Regular cardiac myocyte (primary cell): ENCODE measurements at places on chromosomes 7 and 10. TPM values are rescaled to one million over a fixed set of nuclear protein-coding genes. Genes with fewer than 3 reads are reported as not detected.

The UTF1 gene
- not detected in 2 replicates for total RNA-seq

The HMX3 gene
- total RNA-seq, result not detected in 2 replicates

The ABI1 gene
- total RNA-seq, result 25.9 and 26.6 TPM in 2 replicates

The ZNF282 gene
- 16.1 and 18.4 TPM in 2 replicates for total RNA-seq

The BMS1 gene
- total RNA-seq, result 15.8 and 34.3 TPM in 2 replicates

The SLC26A3 gene
- total RNA-seq, result not detected in 2 replicates

The PODXL gene
- 2.0 and 29.1 TPM in 2 replicates for total RNA-seq

The VSTM4 gene
- 0.77 and 4.5 TPM in 2 replicates for total RNA-seq

The NEUROG3 gene
- total RNA-seq, result not detected in 2 replicates

The TMEM176B gene
- not detected in 2 replicates for total RNA-seq

The GNG11 gene
- 123 and 152 TPM in 2 replicates for total RNA-seq

The SEC23IP gene
- total RNA-seq, result 18.6 and 22.2 TPM in 2 replicates

The MUC12 gene
- 0.19 TPM in 1 of 2 replicates, not detected in the other for total RNA-seq
